ENCODE measurements at places on chromosomes 1 and 21.

DNA sequence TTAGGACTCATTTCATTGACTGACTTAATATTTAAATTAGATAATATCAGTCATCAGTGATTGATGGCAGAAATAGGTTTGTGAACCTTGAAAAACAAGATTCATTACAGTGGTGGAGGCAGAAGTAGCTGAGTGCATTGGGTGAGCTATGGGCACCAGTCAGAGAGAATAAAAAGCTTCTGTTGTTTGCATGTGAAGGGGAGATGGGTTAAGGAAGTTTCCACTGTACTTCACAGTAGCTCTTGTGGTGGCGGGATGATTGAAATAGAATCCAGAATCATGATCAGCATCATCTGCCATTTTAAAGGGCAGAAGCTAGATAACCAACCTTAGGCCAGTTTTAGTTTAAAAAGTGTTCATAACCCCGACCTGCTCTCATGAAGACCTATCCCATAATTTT lies 66.2 kb downstream of the DTL start:
- ATAC-seq, result peak; percentile 31

DNA sequence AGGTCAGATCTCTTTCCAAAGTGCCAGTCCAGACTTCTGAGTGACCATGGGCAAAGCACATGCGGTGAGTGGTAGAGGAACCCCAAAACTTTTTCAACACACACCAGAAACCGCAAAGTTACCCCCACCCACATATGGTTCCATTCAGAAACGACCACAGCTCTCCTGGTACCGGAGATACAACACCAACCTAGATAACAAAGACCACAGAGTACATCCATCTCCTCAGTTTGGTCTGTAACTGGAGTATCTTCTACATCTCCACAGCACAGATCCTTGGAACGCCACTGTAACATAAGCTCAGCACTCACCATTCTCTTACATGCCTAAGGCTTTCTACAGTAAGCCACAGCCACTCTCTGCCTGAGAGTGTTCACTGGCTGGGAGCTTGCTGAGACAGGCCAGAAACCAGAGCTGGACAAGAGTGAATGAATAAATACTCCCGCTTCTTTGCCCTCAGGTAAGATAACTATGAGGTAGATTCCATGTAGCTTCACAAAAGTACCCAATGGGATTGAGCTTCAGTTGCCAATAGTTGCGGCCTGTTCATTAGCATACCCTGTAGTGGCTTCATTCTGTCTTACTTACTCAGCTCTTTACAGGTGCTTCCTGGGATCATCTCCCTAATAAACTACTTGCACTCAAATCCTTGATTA lies 81.8 kb downstream of the SMYD3 start:
- ATAC-seq, result no peak

DNA sequence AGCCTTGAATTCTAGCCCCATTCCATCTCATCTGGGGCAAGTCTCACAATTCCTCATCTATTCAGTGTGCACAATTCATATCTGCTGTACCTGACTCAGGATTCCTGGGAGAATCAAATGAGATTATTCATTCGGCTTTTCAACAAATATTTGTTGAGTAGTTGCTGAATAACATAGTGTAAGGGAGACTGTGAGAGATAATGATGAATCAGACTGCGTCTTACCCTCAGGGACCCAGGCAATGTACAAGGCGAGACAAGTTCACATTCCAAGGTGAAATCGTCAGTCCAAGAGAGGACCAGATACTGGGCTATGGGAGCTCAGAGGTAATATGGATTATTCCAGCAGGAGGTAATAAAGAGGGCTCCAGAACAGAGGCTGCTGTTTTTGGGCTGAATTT lies 67.8 kb upstream of the SMYD2 start:
- no peak for ATAC-seq

DNA sequence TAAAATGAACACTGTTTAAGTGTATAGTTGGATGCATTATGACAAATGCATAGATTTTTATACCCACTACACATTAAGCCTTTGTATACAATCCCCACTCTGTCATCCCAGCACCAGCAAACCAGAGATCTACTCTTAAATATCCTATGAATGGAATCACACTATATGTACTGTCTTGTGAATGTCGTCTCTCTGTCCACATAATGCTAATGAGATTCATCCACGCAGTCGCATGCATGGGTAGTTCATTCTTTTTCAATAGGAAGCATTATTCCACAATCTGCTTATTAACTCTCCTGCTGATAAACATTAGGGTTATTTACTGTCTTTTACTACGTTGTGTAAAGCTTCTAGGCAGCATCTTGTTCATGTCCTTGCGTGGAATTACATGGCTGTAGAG lies 892.3 kb downstream of the LTN1 start:
- no peak for ATAC-seq

- ATAC-seq, result no peak
These were observed 34.7 kb upstream of the GPR25 start for GRCh38 chr1:200837931-200838571.

DNA sequence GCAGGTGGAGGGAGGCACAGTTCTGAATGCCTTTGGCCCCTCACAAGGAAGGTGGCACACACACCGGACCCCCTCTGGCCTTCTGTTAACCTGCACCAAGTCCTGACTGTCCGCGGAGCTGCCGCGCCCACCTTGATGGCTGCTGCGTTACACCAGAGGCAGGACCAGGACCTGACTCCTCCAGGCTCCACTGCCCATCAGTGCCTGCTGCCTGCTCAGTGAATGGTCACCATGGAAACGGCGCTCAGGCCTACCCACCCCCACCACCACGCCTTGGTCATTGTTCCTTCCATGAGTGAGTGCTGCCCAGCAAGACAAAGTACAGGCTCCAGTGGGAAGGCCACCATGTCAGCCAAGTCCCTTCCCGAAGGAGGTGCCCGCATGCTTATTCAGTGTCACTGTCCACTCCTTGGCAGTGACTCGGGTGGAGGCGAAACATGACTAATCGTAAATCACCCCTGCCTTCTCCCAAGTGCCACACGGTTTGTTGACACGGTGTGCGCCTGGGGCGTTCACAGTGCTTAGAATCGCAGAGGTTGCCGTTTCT lies 57.3 kb downstream of the SLC37A1 start:
- no peak for ATAC-seq

DNA sequence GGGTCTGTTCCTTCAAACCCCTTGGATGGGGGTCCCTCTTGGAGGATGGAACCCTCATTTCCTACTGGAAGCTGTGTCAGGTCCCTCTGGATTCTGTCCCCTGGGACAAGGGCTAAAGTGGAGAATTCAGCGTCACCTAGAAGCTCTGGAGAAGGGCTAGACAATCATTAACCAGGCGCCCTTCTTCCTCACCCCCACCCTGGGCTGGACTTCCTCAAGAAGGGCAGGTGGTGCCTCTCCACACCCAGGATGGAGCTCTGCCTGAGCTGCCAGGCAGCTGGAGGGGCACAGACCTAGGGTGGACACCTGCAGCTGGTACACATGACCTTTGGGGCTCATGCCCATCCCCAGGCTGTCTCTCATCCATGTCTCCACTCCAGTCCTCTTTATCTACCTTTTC lies 3.6 kb downstream of the CELF3 start:
- ATAC-seq, result no peak

DNA sequence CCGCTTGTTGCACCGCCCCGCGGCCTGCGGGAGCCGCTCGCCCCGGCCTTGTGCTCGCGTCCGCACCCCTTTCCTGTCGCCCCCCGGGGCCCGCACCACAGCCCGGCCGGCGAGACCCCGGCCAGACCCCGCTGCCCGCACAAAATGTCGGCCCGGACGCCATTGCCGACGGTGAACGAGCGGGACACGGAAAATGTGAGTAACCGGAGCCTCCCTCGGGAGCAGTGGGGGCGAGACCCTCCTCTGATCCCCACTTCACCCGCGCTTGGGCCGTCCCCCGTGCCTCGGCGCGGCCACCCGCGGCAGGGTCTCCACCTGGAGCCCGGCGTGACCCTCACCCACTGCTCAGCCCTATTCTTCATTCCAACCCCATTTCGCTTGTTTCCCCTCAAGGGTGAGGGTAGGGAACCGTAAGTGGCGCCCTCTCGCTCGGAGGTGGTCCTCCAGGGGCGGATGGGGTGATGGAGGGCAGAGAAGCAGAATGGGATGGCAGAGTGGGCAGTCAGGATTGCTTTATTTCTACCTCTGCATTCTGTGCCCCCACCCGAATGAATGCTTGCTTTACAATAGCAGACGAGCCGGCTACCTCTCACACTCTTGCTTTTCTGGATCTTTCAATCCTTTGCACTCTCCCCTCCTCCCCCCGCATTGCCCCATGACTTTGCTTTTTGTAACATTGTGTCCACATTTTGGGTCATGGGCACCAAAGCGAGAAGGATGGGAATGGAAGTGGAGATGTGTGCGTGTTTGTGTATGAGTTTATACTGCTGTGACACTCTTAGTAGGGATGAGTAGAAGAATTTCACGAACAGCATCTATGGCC lies 954 bp downstream of the MARK1 start:
- ATAC-seq, result peak; percentile 11
